NCI-H2171 (cell line): ENCODE measurements at places on chromosomes 7 and 10.

DNA sequence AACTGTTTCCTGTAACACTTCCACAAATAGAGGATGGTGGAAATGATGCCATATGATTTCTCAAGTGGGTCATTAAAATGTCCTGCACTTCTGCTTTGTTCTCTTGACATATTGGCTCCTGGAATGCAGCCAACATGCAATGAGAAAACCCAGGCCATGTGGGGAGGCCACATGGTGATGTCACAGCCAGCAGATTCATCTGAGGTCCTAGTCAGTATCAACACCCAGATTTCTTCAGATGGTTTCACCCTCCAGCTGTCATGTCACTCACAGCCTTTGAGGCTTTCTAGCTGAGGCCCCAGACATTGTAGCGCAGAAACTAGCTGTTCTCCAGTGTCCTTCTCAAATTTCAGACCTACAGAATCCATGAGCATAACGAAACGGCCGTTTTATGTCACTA is 102.3 kb upstream of the NUPR2 start:
- DNase-seq = peak; percentile 26

DNA sequence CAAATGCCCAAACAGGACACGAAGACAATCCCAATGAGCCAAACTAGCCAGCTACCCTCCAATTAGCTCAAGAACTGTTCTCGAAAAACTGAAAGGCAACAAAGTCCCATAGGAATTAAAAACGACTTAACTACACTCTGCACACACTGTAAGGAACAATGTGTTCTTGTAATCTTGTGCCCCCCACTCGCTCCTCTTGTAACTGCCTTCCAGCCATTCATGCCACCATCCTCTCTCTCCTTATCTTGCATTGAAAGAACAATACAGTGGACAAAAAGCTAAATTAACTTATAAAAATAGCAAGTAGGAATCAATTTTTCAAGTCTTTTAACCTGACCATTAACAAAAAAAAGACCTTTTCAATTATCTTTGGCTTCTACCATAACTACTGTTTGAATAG is 2.9 kb downstream of the CYTH3 start:
- DNase-seq = no peak

DNA sequence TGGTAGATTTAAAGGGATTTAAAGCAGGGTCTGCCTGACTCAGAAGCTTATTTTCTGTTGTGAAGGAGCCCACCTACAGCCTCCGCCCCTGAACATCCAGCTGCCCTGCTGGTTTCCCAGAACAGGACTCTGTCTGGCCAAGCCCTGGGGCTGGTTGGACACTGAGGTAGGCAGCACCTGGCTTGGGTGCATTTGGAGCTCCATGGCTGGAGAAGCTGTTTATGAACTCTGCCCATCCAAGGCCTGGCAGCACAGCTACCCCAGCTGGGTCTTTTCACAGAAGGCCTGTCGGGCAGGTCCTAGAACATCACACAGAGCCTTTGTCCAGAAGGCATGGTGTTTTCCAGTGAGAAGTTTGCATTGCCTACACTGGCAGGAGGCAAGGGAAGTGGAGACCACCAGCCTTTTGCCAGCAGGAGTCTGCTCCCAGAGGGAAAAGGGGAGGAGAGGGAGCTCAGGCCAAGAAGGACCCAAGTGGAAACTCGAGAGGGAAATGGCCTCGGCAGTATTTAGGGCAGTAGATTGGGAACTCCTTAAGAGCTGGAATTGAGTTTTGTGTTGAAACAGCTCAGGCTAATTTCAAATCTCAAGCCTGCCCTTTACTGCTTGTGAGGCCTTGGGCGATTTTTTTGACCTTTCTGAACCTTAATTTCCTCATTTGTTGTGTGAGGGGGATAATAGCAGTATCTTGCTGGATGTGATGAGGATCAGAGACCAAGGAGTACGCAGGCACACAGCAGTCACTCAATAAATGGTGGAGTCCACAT is 12.3 kb upstream of the PDCD4 start:
- no peak for DNase-seq

GRCh38 chr7:68722044-68722443 is 876.2 kb upstream of the AUTS2 start:
- DNase-seq = no peak

- no peak for DNase-seq
These were observed 57.7 kb upstream of the EFCAB10 start for GRCh38 chr7:105638902-105639495.

DNA sequence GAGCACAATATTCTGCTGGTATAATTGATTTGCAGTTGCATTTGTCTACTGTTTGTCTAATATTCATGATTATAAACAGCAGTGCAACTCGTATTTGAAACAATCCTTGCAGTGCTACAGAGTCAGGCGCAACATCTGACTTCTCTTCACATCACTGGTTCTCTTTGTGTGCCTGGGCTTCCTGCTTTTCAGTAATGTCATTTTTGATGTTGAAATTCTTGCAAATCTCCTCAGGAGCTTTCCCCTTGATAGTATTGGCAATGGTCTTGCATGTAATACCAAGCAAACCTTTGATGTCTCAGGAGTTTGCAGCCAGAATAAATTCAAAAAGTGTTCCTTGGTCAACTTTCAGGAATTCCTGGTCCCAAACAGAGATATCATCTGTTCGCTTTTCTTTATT is 20.2 kb downstream of the HPS6 start:
- no peak for DNase-seq

DNA sequence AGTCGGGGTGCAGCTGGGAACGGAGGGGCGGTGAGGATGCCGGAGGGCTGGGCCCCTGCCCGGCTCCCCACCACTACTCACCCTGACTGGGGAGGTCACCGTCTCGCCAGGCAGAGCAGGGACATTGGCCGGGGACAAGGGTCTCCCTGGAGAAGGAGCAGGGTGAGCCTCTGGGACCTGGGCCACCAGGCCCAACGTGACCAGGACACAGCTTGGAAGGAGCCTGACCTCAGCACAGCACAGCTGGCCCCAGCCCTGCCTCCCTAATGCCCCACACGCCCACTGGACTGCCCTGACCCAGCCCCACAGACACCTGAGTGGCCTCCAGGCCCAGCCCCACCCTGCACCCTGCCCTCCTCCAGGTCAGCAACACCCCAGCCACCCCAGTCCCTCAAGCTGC is 21.1 kb downstream of the MICALL2 start:
- no peak for DNase-seq

DNA sequence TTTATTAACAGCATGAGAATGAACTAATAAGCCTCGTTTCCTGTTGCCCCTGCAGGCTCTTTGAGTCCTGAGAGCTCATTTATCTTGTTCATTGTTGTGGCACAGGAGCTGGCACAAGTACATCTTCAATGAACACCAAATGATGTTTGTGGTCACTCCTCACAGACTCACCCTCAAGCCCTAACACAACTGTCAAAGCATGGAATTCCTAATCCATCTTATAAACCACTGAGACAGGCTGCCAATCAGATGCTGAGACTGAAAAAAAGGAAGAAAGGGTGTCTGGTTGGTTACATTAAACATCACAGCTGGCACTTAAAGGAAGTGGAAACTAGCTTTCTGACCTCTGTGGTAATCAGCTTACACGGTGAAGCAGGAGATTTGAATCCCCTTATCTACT is 7.7 kb upstream of the CCDC172 start:
- no peak for DNase-seq

DNA sequence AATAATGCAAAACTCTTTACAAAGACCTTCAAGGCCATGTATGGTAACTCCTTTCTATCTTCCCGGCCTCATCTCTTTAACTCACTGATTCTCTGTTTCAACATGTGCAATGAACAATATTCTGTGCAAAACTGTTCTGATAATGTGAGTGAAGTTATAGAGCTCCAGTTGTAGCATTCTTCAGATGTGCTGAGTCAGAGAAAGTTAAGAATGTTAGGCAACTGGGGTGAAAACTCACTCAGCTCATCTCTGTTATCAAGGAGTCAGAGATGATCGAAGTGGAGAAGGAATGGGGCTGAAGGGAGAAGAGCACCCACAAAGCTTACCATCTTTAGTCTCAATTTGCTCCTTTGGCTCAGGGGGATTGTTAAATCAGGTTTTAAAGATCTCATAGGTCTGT is 344.7 kb upstream of the NPSR1 start:
- no peak for DNase-seq

DNA sequence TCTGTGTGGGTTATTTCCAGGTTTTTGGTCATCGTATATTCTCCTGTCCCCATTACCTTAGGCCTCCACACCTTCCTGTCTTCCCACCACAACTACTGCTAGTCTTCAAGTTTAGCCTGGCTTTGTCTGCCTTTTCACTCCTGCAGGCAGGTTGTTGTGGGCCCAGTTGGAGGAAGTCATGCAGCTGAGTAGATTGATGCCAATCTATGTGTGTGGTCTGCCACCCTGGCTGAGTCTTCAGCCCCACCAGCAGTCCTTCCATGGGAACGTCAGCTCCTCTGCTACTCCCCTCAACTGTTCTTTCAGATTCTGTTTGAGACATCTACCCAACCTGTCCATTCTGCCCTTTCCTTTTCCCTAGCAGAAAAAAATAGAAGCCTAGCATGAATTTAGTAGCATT is 6.3 kb downstream of the RINT1 start:
- no peak for DNase-seq

GRCh38 chr10:80814147-80814652 is 276.5 kb downstream of the SH2D4B start:
- no peak for DNase-seq

- no peak for DNase-seq
These were observed 669.3 kb upstream of the LRRN3 start for GRCh38 chr7:110421490-110422241.

DNA sequence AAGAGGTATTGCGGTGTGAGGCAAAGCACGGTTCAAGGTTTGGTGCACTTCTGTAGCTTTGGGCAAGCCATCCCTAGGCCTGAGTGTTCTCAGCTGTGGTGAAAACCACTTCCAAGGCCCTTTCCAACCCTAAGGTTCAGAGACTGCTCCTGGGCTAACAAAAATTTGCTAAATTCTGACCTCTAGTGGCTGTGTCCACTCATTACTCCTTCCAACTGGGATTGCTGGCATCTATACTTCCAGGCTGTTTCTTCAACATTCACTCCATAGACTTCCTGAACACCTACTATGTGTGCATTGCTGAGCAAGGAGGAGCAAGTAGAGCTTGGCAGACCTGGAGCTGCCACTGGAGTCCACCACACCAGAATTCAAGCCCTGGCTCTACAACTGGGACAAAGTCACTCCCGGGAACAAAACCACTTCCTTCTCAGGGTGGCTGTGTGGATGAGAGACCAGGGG is 29.3 kb upstream of the SH3PXD2A start:
- DNase-seq = peak; percentile 9

- no peak for DNase-seq
These were observed 65.8 kb upstream of the LAMB4 start for GRCh38 chr7:108196004-108196403.
